ENCODE measurements at places on chromosomes 5 and 9.

GRCh38 chr5:172641359-172642050 lies 442 bp downstream of the NEURL1B start:
- DNase-seq: no peak

GRCh38 chr5:96316487-96316886 lies 116.6 kb downstream of the PCSK1 start:
- no peak for DNase-seq

DNA sequence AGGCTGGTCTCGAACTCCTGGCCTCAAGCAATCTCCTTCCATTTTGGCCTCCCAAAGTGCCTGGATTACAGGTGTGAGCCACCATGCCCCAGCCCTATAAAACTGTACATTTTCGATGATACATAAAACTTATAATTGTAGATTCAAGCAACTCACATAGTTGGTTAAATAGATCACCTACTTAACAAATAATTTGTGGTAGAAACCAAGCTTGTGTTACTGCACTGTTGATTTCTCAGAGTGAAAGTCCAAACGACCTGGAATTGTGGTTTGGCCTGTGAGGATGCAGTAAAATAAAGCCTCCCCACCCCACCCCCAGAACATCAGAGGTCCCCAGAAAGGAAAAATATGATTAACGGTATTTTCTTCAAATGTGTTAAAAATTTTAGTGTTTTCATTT lies 92.7 kb downstream of the TRIO start:
- no peak for DNase-seq

GRCh38 chr5:4159681-4160080 lies 564.0 kb downstream of the IRX1 start:
- DNase-seq: no peak

DNA sequence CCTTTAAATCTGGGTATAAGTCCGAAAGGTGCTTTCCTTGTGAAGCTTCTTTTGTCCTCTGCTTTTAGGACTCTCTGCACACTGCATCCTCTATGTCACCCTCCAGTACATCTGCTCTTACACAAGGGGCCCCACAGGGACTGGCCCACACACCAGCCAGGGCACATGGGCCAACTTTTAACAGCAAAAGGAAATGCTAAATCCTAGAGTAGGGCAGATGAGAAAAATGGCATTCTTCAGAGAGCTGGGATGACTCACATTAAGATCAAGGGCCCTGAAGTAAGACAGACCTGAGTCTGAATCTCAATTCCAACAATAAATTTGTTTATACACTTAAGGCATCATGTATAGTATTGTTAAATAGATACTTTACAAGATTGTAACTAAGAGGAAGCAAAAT lies 40.3 kb upstream of the CDKN2B start:
- no peak for DNase-seq

GRCh38 chr5:110940136-110940535 lies 131.4 kb upstream of the TSLP start:
- DNase-seq: no peak

- no peak for DNase-seq
These were observed 47.4 kb upstream of the VLDLR start for GRCh38 chr9:2574203-2574602.

DNA sequence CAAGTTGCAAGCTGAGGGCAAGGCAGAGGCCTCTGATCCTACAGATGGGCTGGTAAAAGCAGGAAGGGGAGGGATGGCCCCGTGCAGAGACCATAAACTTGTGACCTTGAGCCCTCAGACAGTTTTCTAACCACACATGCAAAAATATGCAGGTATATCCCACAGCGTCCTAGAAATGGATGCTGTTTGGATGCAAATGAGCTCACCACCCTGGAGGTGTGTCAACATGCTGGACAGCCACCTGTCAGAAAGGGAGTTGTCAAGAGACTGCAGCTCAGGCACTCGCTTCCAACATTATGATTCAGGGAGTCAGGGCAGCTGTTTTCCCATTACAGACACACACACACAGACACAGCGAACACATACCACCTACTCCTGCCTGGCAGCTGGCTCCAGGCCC lies 97.3 kb upstream of the PANK3 start:
- no peak for DNase-seq

GRCh38 chr5:4700069-4700468 lies 440.1 kb upstream of the ADAMTS16 start:
- no peak for DNase-seq

GRCh38 chr9:134835987-134836386 lies 44.6 kb upstream of the FCN2 start:
- no peak for DNase-seq

GRCh38 chr9:122008559-122008958 lies 84.5 kb downstream of the TTLL11 start:
- no peak for DNase-seq

DNA sequence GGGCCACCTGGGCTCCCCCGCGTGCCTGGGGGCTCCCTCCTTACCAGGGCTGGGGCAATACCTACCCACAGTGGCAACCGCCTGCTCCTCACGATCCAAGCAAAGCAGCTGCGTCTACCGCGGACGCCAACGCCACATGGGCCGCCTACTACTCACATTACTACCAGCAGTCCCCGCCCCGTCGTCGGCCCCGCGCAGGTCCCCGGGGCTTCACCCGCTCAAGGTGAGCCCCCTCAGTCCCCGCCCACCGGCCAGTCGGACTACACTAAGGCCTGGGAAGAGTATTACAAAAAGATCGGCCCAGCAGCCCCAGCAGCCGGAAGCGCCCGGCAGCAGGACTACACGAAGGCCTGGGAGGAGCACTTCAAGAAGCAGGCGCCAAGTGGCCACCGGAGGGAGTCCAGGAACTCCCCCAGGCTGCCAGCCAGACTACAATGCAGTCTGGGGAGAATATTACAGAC lies 106.0 kb upstream of the MTAP start:
- DNase-seq: no peak

DNA sequence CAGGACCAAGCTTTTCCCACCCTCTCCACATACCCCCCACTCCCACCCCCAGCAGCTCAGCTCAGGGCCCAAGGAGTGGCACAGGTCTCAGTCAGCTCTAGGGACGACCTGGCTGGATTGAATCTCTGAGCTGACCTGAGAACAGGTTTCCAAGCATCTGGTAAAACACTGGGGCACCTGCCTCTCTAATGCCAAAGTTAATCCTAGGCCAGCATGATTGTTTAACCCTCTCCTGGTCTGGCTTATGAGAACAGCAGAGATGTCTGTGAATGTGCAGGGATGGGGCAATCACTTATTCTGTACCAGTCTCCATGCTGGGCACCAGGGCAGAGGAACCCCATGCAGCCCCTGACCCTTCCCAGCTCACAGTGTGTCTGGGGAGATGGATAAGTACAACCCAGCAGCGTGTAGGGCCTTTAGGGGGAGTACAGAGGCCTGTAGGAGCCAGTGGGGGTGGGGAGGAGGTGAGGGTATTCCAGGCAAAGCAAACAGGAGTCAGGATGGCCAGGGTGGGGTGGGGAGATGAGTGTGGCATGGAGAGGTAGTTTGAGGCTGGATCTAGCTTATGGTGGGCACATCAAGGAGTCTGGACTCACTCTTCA lies 678 bp upstream of the KIF12 start:
- DNase-seq: no peak

DNA sequence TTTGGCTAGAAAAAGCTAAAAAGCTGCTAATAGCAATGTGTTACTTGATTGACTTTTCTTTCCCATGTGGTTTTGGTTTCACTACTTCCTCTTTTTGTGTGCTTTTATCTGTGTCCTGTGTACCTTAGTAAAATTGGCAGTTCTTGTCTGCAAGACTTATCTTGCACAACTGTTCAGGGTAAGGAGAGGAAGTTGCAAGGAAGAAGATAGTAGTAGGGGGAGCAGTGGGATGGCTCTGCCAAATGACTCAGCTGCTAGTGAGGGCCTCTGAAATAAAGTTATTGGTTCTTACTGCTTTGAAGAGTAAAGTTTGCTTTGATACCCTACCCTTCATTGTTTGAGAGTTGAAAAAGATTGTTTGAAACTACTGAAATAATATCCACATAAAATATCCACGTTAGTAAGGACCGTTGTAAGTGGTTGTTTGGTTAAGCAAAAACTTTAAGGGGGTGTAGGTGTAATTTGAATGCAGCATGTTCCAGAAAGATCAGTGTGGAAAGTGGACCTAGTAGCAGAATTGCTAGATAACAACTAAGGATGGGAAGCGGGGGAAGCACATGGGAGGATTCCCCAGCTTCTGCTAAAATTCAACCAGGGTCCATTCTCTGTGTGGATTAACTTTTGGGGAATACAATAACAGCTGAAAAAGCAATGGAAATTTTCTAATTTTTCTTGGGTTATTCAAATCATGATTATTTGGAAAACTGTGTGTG lies 123.5 kb downstream of the SCAMP1 start:
- peak; percentile 92 for DNase-seq

- DNase-seq: no peak
These were observed 155.0 kb upstream of the COL5A1 start for GRCh38 chr9:134486596-134486995.

GRCh38 chr9:137626464-137626863 lies 7.7 kb downstream of the EHMT1 start:
- DNase-seq: peak; percentile 60

DNA sequence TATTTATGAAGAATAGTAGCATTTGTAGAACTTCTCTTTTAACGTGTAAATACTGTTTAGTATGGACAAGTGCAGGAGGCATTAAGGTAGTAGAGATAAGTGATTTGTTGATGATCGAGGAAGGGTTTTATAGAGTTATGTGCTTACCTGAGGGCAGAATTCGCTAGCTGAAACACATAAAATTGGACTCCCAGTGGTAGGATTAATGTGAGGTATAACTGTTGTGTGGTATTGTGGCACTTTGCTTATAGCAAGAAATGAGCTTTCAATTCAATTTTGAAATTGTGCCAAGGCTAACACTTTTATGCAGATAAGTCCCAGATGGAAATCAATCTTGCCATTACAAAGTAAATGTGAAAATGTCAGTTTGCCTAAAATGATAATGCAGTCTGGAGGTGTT lies 1.2 kb downstream of the AP3S1 start:
- no peak for DNase-seq

- no peak for DNase-seq
These were observed 33.0 kb downstream of the GOLGA2 start for GRCh38 chr9:128242828-128243214.

DNA sequence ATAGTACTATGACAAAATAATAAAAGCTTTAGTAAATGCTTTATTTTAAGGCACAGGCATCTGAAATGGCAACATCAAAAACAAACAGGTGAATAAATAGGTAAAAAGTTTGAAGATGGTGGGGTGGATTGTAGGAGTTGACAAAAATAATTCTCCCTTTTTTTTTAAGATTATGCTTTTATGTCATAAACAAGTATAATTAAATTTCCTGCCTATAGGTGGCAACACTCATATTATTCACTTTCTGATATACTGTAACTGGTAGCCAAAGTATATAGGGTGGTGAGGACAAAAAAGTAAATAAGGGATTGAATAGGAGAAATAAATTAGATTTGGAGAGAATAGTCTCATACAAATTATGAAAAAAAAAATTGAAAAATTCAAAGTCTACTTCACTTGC lies 120.0 kb upstream of the ACOT12 start:
- no peak for DNase-seq

DNA sequence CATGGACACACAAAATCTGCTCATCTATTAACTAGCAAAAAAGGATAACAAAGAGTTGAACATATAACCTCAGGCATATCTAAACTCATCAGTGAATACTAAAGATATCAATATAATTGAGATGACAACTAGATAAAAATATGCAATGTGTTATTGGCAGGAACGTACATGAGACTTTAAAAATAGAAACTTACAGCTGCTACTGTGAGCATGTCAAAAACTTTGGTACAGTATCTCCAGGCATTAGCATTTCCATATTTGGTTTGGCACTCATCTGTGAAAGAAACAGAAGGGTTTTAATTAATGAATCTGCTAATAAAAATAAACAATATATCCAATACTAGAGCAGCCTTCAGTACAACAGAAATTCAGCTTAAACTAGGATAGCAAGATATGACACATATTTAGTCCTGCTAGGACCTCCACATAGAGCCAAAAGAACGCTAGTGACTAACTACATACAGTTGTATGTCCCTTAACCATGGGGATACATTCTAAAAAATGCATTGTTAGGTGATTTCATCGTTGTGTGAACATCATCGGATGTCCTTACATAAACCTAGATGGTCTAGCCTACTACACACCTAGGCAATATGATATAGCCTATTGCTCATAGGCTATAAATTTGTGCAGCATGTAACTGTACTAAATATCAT lies 10.5 kb upstream of the SCAI start:
- DNase-seq: no peak

DNA sequence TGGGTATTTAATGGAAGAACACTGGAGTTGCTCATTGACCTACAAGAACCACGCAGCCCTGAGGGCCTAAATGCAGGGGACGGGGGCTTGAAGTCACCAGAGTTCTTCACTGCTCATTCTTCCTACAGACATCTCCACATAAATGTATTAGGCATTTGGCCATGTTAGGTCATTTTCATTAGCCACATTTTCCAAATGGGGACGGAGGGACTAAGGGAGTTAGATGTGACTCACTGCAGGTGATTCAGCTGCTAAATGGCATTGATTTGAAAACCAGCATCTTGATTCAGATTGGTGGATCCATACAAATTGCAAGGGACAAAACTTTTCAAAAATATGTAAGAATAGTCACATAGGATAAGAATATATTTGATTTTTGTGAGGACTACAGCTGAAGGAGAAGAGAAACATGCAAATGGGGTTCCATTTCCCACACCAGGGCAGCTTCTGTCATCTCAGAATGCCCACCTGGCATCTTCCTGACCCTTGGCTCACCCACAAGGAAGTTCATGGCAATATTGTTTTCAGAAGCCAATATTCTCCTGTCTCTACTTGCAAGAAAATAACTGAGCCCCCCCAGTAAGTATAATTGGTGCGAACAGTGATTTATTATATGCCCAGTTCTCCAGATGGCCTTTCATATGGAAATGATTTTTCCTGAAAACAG lies 264.8 kb downstream of the DOCK8 start:
- no peak for DNase-seq

GRCh38 chr5:78597068-78597973 lies 51.3 kb downstream of the LHFPL2 start:
- no peak for DNase-seq

DNA sequence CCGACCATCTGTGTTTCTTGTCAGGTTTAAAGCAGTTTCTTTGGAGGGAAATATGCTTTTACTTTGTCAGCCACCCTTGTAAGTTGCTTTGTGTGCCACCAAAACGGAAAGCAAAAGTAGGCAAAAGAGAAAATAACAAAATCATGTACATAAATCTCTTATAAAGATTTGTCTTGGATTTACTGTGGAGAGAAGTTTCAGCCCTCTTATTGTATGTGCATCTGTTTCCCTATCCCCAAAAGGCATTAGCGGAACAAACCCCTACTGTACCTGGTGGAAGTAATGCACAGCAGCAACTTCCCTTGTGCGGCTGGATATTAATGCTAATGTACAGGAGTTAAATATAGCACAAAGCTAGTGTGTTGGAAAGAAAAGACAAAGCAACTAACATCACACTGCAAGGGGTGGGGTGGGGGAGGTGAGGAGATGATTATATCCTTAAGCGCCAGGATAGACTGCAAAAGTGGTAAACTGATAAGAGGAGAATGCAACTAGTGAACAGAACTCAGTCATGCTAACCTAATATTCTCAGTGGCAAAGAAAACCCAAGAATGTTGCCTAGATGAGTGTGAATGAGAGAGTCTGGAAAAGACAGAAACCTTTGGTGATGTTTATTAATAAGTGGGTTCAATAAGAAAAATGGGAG lies 396.5 kb upstream of the MEF2C start:
- DNase-seq: no peak

GRCh38 chr5:33701251-33701650 lies 190.5 kb downstream of the ADAMTS12 start:
- DNase-seq: no peak

GRCh38 chr5:28862137-28862859 lies 1823.9 kb upstream of the CDH9 start:
- DNase-seq: no peak

GRCh38 chr5:150301170-150301505 lies 1.6 kb downstream of the ARSI start:
- DNase-seq: no peak
